Eye (tissue), 1 donor: ENCODE measurements at places on chromosomes 5 and 9.
A peak's percentile ranks its signal among the peaks of the same experiment; 100 is the strongest.

GRCh38 chr9:14383294-14383693 lies 69.4 kb upstream of the NFIB start:
- no peak for DNase-seq

DNA sequence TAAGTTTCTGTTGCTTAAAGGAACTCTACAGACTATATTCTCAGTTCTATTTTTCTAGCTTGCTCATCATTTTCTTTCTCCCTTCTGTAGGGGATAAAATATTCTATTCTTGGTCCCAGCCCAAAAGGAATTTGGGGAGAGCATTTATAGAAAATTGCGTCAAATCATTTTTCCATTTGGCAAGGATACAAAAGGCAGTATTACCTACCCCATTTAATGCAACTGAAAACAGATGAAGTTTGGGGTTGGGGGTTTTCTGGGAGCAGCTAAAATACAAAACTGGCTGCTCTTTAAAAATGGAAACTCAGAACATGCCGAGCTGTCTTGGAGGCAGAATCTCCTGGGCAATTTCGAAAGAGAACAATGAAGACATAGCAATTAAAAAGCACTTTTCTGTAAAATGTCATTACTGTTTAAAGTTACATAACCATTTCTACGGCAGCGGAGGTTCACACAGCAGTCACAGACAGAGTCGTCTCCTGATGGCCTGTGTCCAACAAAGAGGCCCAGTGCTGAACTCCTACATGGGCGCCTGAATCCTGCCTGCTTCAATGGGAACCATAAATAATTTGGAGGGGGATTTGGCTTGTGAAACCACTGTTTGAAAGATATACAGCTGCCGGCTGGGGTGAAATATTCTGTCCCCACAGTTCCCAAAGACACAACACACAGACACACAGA lies 152.4 kb downstream of the BRINP1 start:
- DNase-seq, result peak; percentile 83

GRCh38 chr5:10049858-10050455 lies 199.7 kb downstream of the ATPSCKMT start:
- no peak for DNase-seq

DNA sequence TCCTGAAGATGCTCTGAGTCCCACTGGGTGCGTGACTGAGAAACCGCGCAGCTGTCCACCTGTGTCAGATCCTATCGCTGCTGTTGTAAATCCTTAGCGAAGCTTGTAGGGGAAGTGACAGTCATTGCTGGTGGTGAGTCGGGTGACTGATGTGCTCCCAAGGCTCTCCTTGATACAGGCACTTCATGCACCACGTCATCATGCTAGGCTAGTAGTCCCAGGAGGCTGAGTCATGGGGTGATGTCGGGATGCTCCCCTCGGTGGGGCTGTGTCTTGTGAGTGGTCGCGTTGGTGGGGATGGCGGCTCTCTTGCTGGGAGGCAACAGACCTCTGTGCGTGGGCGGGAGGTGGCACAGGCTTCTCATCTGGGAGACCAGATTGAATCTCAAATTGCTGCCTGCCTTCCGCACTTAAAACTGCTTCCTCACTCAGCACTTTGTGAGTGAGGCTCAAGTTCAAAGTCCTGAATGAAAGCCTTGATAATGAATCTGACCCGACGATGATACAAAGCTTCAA lies 84.7 kb downstream of the CSNK1A1 start:
- no peak for DNase-seq

- no peak for DNase-seq
Measured at GRCh38 chr5:37850226-37850865, 10.5 kb upstream of the GDNF start.

GRCh38 chr9:98867103-98867428 lies 59.6 kb downstream of the GALNT12 start:
- DNase-seq, result no peak

- no peak for DNase-seq
Measured at GRCh38 chr5:7074176-7074575, 321.8 kb upstream of the ADCY2 start.

DNA sequence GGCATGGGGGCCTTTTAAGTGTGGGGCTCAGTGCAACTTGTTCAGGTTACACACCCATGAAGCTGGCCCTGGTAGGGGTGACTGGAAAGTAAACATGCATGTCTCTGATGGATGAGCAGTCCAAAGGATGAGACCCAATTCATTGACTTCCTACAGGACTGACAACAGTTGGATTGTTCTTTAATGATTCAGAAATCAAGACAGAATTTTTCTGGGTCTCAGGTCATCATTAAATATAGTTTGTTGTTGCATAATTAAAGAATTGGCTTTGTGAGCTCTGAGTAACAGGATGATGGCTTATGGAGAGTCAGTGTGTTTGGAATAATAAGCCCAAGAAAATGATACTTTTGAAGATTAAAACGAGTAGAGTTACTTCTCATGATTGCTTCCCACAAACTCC lies 604.2 kb upstream of the CLINT1 start:
- no peak for DNase-seq

- no peak for DNase-seq
Measured at GRCh38 chr5:38613490-38613889, 57.0 kb upstream of the LIFR start.

DNA sequence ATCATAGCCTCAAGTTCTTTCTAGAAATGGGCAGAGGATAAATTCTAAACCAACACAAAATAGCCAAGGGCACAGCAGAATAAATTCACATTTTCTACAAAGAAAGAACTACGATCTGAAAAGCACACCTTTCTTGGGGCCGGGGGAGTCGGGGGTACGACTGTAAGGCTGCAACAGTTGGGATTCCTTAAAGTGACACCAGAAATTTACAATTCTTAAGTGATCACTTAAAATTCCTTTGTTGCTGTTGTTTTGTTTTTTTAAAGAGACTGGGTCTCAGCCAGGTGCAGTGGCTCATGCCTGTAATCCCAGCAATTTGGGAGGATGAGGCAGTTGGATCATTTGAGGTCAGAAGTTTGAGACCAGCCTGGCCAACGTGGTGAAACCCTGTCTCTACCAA lies 95.8 kb downstream of the CDK5RAP2 start:
- DNase-seq, result no peak

DNA sequence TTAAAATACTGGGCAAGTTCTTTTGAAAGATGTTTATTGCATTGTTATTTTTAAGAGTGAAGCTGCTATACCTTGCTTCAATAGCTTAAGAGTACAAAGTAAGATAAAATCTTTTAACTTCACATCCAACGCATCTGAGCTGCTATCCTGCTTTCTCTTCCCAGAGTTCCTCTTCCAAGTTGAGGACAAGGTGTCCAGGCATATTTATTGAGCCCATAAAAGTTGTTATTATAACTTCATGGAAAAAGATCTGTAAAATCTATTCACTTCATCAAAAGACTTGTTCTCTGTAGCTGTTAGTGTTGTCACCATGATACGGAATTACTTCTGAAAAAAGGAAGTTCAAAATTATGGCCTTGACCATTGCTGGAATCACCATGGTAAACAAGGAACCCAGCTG lies 306.2 kb upstream of the ELAVL2 start:
- DNase-seq, result no peak

DNA sequence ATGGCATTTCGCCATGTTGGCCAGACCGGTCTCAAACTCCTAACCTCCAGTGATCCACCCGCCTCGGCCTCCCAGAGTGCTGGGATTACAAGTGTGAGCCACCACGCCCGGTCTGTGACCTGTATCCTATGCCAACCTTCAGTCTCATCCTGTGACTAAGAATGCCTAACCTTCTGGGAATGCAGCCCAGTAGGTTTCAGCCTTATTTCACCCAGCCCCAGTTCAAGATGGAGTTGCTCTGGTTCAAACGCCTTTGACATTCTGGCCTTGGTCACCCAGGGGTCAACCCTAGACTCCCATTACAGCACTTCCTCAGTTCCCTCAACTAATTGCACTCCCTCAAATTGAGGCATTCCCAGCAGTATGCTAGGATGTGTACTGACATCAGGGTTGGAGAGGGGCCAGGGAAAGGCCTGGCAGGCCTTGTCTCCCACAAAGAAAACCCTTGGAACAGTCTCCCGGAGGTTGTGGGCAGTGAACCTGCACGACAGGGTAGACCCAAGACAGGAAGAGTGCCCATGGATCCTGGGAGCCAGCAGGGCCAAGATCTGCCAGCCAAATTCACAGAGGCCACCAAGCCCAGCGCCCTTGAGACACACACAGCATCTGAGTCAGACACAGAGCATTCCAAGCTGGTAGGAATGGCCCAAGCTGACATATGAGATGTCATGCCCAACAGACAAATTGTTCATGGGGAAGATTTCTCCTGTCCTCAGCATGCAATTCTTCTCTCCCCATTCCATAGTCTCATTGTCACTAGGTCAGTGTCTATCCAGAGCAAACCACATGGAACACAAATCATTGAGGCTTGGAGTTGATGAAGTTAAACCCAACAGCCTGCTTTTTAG lies 24.9 kb upstream of the SMU1 start:
- DNase-seq, result no peak

- DNase-seq, result no peak
Measured at GRCh38 chr5:79512471-79513307, 1.2 kb downstream of the HOMER1 start.

- peak; percentile 8 for DNase-seq
Measured at GRCh38 chr5:101009758-101010519, 106.9 kb upstream of the ST8SIA4 start.

DNA sequence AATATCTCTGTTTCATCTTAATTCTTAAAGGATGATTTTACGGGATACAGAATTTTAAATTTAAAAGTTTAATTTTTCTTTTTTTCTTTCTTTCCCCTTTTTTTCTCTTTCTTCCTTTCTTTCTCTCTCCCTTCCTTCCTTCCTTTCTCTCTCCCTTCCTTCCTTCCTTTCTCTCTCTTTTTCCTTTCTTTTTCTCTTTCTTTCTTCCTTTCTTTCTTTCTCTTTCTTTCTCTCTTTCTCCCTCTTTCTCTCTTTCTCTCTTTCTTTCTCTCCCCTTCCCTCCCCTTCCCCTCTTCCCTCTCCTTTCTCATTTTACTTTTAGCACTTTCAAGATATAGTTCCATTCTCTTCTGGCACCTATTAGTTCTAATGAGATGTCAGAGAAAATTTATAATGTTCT lies 61.4 kb upstream of the ADRB2 start:
- DNase-seq, result no peak

GRCh38 chr9:122122903-122123632 lies 30.0 kb upstream of the TTLL11 start:
- peak; percentile 92 for DNase-seq

DNA sequence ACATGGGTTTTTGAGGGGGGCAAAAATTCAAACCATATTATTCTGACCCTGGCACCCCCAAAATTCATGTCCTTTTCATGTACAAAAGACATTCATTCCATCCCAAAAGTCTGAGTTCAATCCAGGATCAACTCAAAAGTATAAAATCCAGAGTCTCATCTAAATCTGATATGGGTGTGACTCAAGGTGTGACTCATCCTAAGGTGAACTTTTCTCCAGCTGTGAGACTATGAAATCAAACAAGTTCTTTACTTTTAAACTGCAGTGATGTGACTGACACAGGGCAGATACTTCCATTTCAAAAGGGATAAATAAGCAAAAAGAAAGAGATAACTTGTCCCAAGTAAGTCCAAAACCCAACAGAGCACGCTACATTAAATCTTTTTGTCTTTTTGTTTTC lies 20.6 kb upstream of the CYLC2 start:
- DNase-seq, result no peak

DNA sequence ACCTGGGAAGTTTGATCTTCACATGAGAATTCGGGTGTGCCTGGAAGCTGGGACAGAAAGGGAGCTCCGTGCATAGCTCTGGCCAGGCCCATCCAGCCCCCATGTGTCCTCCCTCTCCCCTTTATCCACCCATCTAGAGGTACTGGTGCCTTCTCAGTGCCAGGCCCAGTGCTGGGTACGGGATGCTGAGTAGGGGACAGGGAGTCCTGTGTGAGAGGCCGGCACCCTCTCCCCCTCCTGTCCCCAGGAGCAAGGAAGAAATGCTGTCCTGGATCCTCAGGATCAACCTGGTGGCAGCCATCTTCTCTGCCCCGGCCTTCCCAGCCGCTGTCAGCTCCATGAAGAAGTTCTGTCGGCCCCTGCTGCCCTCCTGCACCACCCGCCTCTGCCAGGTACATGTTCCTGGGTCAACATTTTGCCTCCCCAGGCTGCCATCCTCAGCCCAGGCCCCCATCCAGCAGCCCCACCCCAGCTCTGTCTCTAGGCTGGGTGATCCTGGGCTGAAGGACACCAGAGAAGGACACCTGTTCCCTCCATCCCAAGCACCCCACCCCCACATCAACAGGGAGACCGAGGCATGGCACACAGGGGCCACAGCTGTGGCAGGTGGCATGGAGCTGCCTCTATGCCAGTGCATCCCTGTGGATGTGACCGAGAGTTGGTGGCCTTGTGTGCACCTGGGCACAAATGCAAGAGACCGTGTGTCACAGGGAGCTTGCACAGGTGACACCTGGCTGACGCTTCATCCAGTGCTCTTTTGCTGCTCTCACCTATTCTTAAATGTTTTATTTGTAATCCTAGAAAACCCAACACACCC lies 43.0 kb downstream of the PSD2 start:
- DNase-seq, result no peak

DNA sequence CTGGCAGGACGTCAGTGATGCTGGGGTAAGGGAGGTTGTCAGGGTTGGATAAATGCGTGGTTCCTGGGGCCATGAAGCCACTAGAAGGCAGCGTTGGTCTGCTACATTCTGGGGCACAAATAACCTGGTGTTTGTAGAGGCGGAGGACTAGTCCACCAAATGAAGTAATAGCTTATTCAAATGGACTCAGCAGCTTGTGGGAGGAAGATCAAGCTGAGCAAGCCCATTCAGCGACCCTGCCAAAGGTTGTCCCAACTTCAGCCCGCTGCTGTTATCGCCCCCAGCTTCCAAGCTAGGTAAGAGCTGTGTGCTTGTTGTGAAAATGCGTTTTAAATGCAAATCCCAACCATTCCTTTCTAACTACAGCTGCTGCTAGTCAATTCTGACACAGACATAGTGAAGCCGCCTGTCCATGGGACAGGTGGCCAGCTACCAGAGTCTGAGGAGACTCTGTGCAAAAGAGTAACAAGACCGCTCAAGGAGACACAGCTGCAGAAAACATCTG lies 7.6 kb upstream of the FAM240B start:
- DNase-seq, result peak; percentile 34

- DNase-seq, result peak; percentile 51
Measured at GRCh38 chr9:19999491-20000057, 210.7 kb upstream of the SLC24A2 start.
